Umbilical cord (tissue), 2 donors: ENCODE measurements at places on chromosomes 6 and 20.
A peak's percentile ranks its signal among the peaks of the same experiment; 100 is the strongest.

- no peak for DNase-seq
These were observed 94.8 kb upstream of the MYL9 start for GRCh38 chr20:36446557-36446956.

GRCh38 chr20:17873410-17874270 lies 95.0 kb downstream of the SNX5 start:
- peak; percentile 99 for DNase-seq

DNA sequence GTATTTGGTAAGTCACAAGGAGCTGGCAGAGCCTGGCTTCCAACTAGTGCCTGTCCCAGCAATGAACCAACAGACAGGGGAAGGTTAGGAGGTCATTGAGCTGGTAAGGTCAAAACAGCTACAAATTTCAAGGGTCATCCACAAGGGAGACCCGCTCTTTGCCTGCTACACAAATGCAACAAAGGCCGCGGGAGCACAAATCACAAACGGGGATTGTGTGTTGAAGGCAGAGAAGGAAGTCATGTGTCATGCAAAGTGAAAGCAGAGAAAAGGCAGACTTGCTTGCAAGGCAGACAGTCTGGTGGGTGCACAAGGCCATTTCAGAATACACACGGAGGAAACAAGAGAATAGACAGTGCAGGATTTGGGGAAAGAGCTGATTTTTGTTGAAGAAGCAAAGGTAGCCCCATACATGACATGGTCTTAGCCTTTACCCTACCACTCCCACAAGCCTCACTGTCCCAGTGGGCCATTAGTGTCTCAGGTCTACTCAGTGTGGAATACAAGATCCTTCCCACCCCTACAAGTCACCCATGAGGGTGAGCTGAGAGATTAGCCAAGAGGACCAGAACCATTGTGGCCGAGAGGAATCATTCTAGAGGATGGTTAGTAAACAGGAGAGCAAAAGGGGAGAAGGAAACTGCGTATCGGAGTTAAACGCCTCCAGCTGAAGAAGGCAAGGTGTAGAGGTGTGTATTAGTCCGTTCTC lies 18.1 kb upstream of the SAMHD1 start:
- no peak for DNase-seq

DNA sequence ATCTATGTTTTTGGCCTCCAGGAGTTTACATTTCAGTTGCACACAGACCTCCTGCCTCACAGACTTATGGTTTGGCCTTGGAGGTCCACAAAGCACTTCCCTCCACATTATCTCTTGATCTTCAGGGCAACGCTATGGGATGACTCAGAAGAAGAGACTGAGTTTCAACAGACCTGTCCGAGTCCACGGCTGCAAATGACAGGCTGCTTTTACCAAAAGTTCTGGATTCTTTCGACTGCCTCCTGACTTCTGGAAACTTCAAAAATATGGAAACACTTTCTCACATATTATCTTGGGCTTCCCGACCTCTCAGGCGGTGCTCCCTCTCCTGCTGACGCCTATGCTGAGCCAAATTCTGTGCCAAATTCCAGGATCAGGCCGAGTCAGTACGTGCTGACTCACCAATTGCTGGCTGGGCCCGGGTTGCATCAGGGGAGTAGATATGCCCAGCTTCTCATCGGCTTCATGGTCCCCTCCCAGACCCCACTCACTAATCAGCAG lies 190.2 kb downstream of the BMP7 start:
- DNase-seq = no peak
